Stimulated activated CD8-positive, alpha-beta memory T cell treated with anti-CD3 and anti-CD28 coated beads, Interleukin-15, amount 100 ng/mL, for 4 hours (primary cell): ENCODE measurements at places on chromosomes 1 and 21.

GRCh38 chr1:22530715-22531114 lies 32.6 kb upstream of the EPHA8 start:
- no peak for DNase-seq

- DNase-seq: no peak
Observed at GRCh38 chr1:213274140-213274539, 223.1 kb downstream of the RPS6KC1 start.

- no peak for DNase-seq
Observed at GRCh38 chr1:109252167-109252892, 3.0 kb downstream of the CELSR2 start.

DNA sequence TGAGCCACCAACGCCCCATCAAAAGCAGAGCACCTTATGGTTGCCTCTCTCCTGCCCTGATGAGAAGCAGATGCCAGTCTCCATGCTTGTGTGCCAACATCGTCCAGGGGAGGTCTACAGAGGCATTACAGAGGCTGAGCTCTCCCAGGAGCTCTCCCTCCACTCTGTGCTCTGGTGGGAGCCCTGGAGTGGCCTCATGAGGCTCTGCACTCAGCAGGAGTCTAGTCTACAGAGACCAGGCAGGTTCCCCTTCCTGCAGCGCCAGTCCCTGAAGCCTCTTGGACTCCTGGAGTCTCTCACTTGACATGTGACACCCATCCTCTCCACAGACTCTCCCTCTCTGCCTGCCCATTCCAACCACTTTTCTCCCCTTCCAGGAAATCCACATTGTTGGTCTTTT lies 3.4 kb downstream of the DCST1 start:
- no peak for DNase-seq

GRCh38 chr1:214205053-214205452 lies 75.9 kb upstream of the SMYD2 start:
- DNase-seq: no peak
